ENCODE measurements at places on chromosomes 16 and 17.

GRCh38 chr16:54744998-54745397 is 185.7 kb upstream of the IRX5 start:
- DNase-seq: no peak

GRCh38 chr17:60106340-60107059 is 27.8 kb upstream of the HEATR6 start:
- DNase-seq: no peak

- no peak for DNase-seq
Observed at GRCh38 chr16:10750793-10751192, 7.2 kb downstream of the NUBP1 start.

DNA sequence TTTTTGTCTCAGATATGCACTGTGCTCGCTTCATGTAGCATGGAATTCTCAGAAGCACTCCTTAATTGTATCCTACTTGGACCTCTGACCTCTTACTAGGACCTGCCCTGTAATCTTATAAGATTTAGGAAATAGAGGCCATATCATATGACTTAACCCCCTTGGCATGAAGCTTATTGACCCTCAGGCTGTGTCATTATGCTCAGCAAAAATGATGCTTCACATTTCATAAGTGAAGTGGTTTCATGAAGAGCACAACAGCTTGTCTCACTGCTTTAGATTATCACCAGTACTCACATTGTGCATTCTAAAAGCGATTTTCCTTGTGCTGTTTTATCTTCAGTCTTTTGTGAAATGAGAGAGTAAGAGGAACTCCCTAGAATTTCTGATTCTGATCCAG is 6.4 kb downstream of the PHKB start:
- no peak for DNase-seq

DNA sequence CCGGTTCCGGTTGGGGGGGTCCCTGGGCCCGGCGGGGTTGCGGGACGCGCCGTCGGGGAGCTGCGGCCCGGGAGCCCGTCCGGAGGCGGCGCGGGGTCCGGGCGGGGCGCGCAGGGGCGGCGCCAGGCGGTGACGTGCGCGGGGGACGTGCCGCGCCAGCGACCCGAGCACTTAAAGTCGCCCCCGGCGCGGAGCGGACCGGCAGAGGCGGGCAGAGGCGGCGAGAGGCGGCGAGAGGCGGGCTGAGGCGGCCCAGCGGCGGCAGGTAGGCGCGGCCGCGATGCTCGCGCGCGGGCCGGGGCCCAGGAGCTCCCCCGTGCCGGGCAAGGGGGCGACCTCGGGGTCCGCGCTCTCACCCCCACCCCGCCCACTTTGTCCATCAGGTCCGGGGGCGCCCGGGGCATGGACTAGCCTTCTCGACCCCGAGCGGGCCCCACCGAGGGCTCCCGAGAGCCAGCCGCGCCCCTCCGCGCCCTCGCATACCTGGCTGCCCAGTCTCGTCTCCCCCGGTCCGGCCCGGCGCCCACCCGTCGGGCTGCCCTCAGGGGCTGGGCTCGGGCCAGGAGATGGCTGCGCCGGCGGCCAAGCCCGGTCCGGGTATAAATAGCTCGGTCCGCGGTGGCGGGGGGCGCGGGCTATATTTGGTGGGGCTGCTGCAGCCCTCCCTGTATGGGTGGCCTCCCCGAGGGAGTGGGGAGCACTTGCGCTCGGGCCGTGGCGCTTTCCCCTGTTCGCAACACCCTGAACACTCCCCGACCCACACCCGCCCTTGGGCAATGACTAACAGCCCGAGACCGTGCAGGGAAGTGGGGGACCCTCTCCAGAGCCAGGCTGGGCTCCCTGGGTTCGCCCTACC is at the start of gene SLC16A3:
TSS of gene SLC16A3 (plus strand) at position 201 of the 856 bp plus-strand sequence. CDS start 6,967 bp downstream, outside the sequence.
- DNase-seq: no peak

DNA sequence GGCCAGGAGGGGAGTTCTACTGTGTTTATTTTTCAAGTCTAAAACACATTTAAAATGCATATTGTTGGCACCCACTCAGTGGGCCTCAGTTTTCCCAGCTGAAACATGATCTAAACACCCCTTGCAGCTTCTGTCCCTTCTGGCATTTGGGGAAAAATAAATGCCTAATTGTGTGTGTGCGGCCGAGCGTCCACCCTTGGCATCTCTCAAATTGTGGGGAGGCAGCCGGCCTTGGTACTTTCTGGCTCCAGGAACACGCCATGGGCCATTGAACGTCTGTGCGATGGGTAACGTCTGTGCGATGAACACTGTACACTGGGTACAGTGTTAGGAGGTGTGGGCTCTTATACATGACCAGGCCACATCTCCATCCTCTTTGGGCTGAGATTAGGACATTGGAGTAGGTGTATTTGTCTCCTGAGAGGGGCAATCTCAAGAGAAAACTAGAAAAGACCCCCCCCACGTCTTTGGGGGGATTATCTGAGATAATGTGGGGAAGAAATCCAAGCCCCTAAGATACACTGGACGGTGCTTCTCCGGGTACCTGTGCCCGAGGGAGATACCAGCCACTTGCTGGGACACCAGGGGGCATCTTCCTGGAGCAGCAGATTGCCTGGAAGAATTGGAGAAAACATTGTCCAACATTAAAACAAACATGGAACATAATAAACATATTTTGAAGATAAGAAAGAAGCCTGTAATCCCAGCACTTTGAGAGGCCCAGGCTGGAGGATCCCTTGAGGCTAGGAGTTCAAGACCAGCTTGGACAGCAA is 54.9 kb downstream of the RAB11FIP4 start:
- DNase-seq: no peak

DNA sequence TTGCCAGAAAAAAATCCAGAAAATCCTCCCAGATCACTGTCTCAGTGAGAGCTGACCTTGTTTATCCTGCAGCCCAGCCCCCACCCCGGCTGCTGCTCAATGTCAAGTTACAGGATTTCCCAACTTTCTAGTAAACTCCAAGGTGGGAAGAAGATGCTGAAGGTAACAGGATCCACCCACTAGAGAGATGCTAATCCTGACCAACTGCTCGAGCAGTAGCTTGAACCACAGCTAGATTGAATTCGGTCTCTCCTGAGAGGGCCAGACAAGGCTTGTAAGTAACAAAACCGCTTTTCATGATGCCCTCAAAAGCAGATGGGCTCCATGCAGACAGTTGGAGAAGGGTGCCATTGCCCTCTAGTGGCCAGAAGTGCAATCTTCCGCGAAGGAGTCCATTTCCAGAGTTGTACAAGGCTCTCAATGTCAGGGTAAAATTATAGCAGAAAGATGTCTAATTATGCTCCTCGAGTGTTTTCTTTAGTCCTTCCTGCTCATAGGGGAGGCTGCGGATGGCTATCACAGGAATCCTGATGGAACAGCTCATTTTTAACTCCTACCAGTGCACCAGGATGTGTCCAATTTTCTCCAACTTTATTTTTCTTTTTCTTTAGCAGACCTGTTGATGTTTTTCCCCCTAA is 3.9 kb downstream of the CDH11 start:
- DNase-seq: no peak

DNA sequence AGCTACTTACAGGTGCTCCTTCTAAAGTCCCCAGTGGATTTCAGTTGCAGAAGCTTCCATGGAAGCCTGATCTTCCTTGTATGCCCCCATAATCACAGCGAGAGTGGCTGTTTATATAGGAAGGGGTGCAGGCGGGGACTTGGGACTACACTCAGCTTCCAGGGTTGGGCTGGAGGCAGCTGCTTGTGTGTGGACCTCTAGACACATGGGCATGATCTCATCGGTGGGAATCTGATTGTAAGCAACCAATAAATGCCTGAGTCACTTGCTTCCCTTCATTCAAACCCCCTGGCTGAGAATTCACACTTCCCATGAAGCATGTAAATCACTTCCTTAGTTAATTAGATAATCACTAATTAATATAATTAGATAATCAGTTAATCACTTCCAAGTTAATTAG is 1.0 kb upstream of the KRT20 start:
- DNase-seq: no peak

- DNase-seq: no peak
Observed at GRCh38 chr17:29791336-29792080, 138.5 kb downstream of the SSH2 start.

DNA sequence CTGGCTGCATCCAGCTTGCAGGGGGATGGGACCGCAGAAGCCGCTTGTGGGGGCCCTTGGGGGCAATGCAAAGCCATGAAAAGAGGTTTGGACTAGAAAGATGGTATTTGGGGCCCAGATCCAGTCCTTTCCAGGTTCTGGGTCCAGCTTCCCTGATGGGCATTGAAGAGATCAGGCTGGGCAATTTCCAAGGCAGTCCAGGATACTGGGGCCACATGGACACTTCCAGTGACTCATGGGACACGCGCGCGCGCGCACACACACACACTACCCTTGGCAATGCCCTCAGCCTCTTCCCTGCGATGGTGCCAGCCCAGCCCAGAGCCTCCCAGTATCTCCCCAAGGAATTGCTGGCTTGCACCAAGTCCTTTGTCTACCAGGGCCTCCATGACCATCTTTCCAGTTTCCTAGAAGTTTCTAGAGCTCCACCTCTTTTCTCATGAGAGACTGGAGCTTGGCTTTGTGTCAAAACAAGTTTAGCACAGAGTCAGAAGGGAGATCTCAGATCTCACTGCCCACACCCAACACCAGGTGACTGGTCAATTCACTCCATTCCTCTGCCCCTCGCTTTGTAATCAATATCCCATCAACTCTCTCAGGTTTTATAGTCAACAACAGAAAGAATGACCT is 44.3 kb downstream of the WNT3 start:
- DNase-seq: no peak

- DNase-seq: no peak
Observed at GRCh38 chr17:46135126-46135812, 58.0 kb downstream of the KANSL1 start.

GRCh38 chr16:12729448-12729847 is 74.2 kb downstream of the CPPED1 start:
- no peak for DNase-seq

- no peak for DNase-seq
Observed at GRCh38 chr17:74201250-74201649, 2.2 kb upstream of the RPL38 start.
